Upper lobe of left lung (tissue), 6 donors: ENCODE measurements at places on chromosomes 1 and 21. TPM values are rescaled to one million over a fixed set of nuclear protein-coding genes. Genes with fewer than 3 reads are reported as not detected.

FOXD3 gene
- total RNA-seq, result not detected

DNA sequence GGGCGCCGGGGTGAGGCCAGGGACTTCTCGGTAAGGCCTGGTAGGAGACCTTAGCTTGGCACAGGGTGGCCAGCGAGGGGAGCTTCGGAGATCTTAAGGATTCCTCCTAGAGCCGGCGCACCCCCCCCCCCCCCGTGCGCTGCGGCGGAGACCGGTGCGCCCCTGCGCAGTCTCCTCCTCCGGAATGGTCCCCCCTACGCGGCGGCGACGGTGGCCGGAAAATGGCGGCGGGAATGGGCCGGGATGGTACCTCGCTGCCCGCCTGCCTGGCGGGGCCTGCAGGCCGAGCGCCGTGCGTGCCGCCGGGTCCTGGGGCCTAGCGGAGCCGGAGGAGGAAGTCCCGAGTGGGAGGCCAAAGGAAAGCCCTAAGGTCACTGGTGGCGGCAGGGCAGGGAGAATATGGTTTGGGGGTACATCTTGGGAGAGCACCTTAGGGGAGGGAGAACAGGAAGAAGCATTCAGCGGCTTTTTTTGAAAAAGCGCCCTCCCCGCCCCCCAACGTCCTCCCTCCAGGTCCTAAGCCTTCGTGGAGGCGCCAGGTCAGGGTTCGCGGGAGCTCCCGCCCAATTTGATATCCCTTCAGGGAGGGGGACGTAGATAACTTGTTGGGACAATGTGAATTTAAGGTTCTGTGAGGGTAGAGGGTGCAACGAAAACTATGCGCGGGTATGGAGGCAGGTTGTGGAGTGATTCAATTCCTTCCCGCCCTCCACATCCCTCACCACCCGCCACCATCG is 429 bp downstream of the SRRM1 start:
- peaks cover 24% of the 10 kb centered on the region for H3K36me3 ChIP-seq
- no peaks in the 10 kb centered on the region for H3K27me3 ChIP-seq
- DNase-seq, result peak; percentile 93
- peaks cover 20% of the 10 kb centered on the region for H3K4me1 ChIP-seq
- H3K27ac ChIP-seq, result peak overlapping the region; percentile 99
- peak overlapping the region; percentile 96 for H3K4me3 ChIP-seq

ZBTB18 gene
- total RNA-seq, result 14.8 TPM

DNA sequence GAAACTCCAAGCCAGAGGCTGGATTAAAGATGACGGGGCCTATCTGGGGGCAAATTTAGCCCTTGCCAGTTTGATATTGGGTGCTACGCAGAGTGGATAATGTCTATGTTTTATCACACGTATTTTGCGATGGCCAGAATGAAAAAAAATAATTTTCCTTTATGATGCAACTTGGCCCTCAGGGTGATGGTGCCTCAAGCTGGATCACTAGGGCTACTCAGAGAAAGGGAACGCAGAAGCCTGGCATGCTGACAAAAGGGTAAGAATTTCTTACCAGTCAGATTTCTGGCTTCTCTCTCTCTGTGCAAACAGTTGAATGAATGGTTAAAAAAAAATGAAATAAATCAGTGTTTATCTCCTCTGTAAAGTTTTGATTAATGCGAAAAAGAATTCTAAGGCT is 32.6 kb upstream of the NEK2 start:
- no peaks in the 10 kb centered on the region for H3K27me3 ChIP-seq
- H3K27ac ChIP-seq, result no peak overlapping the region
- H3K4me1 ChIP-seq, result no peaks in the 10 kb centered on the region
- no peak overlapping the region for H3K4me3 ChIP-seq
- no peaks in the 10 kb centered on the region for H3K36me3 ChIP-seq

- DNase-seq, result no peak
- H3K36me3 ChIP-seq, result peaks cover 43% of the 10 kb centered on the region
- peaks cover 7% of the 10 kb centered on the region for H3K4me1 ChIP-seq
- H3K4me3 ChIP-seq, result no peak overlapping the region
Observed at GRCh38 chr1:6535214-6535613, 19.1 kb downstream of the NOL9 start.

SYCP1 gene
- total RNA-seq, result not detected

DNA sequence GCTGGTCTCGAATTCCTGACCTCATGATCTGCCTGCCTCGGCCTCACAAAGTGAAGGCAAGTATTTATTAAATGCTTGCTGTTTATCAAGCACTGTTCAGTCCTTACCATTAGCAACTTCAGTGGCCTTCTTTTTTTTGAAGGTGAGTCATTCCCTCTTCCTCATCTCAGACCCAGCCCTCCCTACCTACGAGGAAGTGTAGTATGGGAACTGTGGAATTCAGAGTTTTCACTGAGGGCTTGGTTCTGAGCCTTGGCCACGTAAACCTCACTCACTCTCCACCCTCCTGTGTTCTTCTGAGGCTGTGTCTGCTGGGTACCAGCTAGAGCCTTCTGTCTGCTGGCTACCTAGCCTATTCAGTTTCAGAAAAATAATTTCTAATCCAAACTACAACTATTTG is 218.3 kb upstream of the SGIP1 start:
- H3K36me3 ChIP-seq, result no peaks in the 10 kb centered on the region
- no peak overlapping the region for H3K27ac ChIP-seq
- no peaks in the 10 kb centered on the region for H3K4me1 ChIP-seq
- DNase-seq, result no peak
- no peak overlapping the region for H3K4me3 ChIP-seq

GRCh38 chr21:27301220-27301619 is 334.3 kb upstream of the ADAMTS5 start:
- no peak overlapping the region for H3K27ac ChIP-seq
- DNase-seq, result no peak
- H3K4me1 ChIP-seq, result no peaks in the 10 kb centered on the region

DAB1 gene
- total RNA-seq, result not detected
